ENCODE measurements at places on chromosomes 6 and 20.

DNA sequence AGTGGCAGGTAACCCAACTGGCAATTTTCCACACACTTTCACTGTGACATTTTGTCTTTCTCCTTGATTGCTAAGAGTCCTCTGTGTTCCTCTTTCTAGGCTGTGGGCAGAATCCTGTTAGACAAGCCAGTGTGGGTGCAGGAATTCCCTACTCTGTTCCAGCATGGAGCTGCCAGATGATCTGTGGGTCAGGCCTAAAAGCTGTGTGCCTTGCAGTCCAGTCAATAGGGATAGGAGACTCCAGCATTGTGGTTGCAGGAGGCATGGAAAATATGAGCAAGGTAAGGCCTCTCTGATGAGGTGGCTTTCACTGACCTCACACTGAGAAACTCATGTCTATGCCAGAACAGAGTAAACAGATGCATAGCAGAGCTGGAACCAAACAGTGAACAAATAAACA, 5.1 kb downstream of the ACAT2 start:
- no peak for DNase-seq

- DNase-seq, result no peak
These were observed 35.1 kb downstream of the SNAP25 start for GRCh38 chr20:10253780-10254179.

- no peak for DNase-seq
These were observed 635.3 kb downstream of the UTRN start for GRCh38 chr6:144920391-144920961.

DNA sequence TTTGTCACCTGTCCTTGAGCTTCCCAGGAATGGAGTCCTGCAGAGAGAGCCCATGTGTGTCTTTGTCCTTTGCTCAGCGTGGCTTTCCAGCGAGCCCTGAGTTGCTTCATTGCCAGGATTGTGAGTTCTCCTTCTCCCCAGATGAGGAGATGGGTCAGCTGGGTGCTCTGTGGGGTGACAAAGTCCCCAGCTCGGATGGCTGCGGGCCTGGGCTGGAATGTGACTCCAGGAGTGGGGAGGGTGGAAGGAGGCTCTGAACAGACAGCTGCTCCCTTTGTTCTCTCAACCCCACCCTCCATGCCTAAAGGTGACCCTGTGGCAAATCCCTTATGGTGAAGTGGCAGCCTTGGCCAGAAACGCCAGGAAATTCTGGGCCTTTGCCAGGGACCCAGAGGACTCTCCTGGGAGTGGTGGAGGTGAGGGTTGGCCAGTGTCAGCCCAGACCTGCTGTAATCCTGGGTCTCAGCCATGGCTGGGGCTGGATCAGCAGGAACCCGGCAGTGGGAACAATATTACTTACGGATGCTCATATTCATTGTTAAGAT, 44.4 kb upstream of the CST5 start:
- DNase-seq, result no peak

DNA sequence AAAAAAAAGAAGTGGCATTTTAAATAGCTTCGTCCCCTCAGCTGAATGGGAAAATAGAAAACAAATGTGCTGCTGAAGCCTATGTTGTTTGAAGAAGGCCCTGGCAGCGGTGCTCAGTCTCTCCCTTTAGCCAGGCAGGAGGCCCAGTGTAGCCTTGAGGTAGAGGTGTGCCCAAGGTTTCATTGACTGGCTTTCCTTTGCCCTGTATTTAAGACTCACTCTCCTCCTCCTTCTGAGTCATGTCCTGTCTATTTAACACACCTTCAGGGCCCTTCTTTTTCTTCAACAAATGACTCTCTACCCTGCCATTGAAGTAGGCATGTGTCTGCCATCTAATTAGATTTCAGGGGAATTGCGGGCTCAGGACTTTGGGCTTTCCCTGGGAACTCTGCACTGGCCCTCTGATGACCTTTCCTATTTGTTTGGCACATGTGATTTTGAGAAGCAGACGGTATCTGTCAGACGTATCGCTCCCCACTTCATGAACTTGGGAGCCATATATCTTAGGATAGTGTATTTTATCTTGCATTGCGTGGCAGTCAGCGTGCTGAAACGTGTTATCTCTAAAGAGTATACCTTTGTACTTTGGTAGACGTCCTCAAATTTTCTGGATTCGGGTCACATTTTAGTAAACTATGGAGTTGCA, 4.3 kb downstream of the TJAP1 start:
- no peak for DNase-seq

- no peak for DNase-seq
These were observed 129.4 kb downstream of the NCOA3 start for GRCh38 chr20:47631078-47631477.

- DNase-seq, result no peak
These were observed 358.2 kb downstream of the ARHGAP18 start for GRCh38 chr6:129351807-129352206.

DNA sequence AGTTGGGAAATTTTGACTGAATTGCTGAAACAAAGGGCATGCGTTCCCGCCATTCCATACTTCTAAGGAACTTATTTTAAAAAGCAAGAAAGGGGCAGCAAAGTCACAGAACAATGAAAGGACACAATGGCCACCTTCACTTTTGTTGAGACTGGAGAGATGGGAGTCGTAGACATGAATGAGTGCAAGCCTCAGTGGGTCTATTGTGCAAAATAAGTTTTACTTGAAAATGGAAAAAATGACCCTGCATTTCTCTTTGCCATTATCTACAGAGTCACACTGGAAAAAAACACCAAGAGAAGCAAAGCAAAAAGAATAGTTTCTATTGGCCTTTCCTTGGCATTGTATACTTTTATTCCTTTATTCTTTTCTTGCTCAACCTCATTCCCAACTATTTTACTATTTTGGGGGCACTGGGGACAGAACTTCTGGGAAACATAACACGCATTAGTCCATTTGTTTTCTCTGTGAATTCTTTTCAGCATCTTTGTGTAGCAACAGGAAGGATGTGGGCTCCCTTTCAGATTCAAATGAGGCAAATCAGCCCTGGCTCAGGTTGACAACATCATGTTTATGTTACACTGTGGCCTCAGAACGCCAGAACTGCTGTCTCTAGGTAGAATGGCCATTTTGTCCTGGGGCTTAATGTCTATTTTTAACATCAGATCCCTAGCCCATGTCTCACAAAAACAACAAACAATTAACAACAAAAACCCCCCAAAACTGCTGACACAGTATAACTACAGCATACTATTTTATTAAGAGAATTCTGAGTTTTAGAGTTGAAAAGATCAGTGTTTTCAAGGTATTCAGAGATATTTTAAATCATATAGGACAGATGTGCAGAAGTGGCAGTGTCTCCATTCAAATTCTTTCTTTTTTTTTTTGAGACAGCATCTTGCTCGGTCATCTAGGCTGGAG, 122.2 kb downstream of the FYN start:
- no peak for DNase-seq
